ENCODE measurements at places on chromosomes 16 and 17. TPM values are rescaled to one million over a fixed set of nuclear protein-coding genes. Genes with fewer than 3 reads are reported as not detected.

GAS2L2 gene
- not detected for total RNA-seq

LGALS9B gene
- total RNA-seq, result not detected

OTOP3 gene
- total RNA-seq, result not detected

DNA sequence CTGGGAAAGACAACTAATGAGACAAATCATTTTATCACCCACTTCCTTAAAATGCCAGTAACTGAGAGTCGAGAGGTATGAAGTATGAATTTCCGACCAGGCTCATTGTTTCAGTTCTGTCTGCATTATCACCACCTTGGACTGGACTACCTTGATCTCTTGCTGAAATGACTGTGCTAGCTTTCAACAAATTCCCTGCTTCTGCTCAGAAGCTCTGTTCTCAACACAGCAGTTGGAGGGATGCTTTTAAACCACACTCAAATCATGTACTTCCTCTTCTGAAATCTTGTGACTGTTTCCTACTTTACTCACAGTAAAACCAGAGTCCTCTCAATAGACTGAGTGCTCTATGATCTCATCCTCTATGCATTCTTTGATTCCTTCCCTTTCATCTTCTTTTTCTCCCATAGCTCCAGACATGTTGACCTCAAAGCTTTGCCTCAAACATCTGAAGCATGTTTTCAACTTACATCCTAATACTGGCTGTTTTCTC is 195.8 kb downstream of the KCNJ2 start:
- peak; percentile 60 for ATAC-seq

SRCAP gene
- total RNA-seq, result 63.6 TPM

DNA sequence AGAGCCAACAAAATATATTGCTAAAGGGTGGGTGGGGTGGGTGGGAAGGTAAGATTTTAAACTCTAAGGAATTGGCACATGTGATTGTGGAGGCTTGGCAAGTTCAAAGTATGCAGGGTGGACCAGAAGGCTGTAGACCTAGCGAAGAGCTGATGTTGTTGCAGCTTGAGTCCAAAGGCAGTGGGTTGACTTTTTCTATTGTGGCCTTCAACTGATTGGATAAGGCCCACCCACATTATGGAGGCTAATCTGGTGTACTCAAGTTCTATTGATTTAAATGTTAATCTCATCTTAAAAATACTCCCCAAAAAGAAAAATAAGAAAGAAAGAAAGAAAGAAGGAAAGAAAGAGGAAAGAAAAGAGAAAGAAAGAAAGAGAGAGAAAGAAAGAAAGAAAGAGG is 22.4 kb downstream of the ZNF200 start:
- no peak for ATAC-seq

DNA sequence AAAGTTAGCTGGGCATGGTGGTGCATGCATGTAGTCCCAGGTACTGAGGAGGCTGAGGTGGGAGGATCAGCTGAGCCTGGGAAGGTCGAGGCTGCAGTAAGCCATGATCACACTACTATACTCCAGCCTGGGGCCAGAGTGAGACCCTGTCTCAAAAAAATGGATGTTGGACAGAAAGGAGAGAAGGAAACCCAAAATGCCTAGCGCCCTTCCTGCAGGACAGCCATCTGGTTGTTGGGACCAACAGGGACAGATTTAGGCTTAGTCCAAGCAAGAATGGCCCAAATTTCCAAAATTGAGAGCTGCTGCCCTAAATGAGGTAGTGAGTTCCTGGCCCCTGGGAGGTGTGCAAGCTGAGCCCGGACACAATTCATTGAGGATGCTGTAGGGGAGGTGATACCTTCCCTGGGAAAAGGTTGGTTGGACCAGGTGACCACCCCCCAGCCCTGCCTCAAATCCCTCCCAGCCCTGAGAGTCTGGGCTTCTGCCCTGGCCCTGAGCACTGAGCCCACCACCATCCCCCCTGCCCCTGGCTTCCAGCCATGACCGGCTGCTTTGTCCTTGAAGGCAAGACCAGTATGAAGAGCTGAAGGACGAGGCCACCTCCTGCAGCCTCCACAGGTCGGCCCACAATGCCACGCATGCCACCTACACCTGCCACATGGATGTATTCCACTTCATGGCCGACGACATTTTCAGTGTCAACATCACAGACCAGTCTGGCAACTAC is 35.1 kb downstream of the IL21R start:
- no peak for ATAC-seq

DNA sequence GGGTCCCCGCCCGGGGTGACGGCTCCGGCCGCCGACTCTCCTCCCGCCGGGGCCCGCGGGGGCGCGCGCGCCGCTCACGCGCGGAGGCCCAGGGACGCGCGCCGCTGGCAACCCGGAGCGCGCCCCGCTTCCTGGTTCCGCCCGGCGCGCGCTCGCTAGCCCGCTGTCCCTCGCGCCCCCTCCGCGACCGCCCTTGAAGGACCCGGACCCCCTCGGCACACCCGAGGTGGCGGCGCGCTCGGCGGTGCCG is at the start of gene STAT5B:
Gene STAT5B, minus strand, starts transcription at position 33 of the 250 bp plus-strand sequence. CDS start 44,264 bp downstream, outside the sequence.
- ATAC-seq, result peak; percentile 66

DNA sequence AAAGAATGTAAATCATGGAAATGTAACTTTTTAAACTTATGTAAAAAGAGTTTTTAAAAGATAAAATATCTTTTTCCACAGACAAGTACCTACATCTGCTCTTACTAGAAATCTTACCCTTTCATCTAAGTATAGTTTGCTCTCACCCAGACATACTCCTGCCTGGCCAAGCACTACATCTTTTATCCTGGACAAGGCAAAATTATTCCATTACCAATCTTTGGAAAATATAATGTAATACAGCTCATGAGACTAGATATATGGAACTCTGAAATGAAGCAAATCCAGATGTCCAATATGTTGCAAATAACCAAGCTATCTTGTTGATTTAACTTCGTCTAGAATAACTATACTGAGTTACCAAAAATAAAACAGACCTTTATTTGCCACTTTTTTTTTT is 50.0 kb downstream of the VMP1 start:
- no peak for ATAC-seq

- ATAC-seq, result no peak
Measured at GRCh38 chr17:19381361-19381740, 3.1 kb downstream of the MAPK7 start.

GRCh38 chr17:16491131-16491702 is 776 bp downstream of the LRRC75A start:
- ATAC-seq, result peak; percentile 24

ACSM2A gene
- not detected for total RNA-seq

ANKRD40CL gene
- total RNA-seq, result not detected

- ATAC-seq, result no peak
Measured at GRCh38 chr16:629833-630248, 944 bp upstream of the WFIKKN1 start.

TCF25 gene
- 195 TPM for total RNA-seq

- ATAC-seq, result no peak
Measured at GRCh38 chr16:65546353-65546791, 424.5 kb upstream of the CDH11 start.

- ATAC-seq, result no peak
Measured at GRCh38 chr16:77928096-77928495, 94.3 kb upstream of the CLEC3A start.

GRCh38 chr16:69619514-69619913 is 53.7 kb downstream of the NFAT5 start:
- no peak for ATAC-seq

- ATAC-seq, result no peak
Measured at GRCh38 chr17:18014006-18014405, 25.0 kb downstream of the ATPAF2 start.

DNA sequence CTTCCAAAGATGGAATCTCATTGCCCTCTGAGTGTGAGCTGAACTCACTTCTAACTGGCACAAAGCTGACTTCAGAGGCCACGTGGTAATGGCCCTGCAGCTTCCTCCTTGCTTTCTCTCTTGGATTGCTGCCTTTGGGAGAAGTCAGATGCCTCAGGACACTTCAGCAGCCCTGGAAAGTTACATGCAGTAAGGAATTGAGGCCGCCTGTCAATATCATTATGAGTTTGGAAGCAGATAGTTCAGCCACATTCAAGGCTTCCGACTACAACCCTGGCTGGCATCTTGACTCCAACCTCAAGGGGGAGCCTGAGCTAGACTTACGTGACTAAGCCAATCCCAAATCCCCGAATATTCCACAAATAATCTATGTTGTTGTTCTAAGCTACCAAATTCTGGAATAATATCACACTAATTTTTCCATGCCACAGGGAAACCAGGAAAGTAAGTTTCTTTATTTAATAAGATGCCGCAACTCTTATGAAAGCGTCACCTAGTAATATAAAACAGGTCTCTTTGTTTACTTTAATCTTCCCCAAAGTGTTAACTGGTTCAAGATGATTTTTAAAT is 13.6 kb downstream of the CEP20 start:
- ATAC-seq, result no peak

- no peak for ATAC-seq
Measured at GRCh38 chr16:58299757-58300349, 5.0 kb upstream of the PRSS54 start.

GRCh38 chr17:45948498-45948880 is 50.6 kb upstream of the STH start:
- no peak for ATAC-seq

- ATAC-seq, result no peak
Measured at GRCh38 chr17:74759941-74760340, 11.5 kb downstream of the NHERF1 start.

NPIPB13 gene
- total RNA-seq, result 25.1 TPM

MYLK3 gene
- total RNA-seq, result 0.58 TPM

Measured in activated T-helper 17 cell treated with anti-CD3 and anti-CD28 coated beads, Interleukin-2, amount 50 U/mL, for 72 hours (primary cell).